ENCODE measurements at places on chromosomes 7 and 10.

GRCh38 chr7:44292876-44293560 is 32.4 kb downstream of the CAMK2B start:
- DNase-seq = no peak

DNA sequence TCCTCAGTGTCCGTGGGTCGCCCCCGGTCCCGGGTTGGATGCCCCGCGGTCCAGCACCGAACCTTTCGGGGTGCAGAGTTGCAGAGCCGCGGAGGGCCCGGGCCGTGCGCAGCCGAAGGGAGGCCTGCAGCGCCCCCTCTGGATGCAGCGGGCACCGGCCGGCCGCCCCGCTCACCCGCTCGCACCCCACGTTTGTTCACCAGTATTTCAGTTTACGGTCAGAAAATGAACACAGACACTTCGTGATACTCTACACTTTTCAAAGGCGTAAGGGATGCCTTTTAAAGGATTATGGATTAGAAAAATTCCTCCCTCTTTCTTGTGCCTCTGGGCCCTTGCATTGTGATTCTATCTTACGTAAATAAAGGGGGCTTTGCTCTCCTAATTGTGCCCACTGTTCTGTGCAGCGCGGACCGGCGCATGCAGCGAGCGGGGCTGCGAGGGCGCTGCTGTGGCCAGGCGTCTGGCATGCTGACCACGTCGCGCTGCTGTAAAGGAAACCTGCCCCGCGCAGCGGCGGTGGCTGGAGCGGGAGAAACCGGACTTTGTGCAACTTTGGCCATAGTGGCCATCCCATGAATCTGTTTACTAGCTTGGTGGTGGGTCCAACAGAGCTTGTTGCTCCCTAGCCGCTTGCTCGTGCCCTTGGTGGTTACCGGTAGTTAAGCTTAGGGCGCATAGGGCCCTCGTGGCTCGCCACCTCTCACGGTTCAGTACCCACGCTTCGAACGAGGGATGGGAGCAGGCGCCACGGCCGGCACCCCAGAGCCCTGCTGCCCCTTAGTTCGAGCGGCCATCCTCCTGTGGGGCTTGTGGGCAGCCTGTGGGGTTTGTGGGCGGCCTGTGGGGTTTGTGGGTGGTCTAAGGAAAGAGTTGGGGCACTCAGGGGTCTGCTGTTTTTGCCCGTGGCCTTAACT is 739 bp upstream of the MEST start:
- no peak for DNase-seq

GRCh38 chr7:73706126-73707044 is 13.1 kb downstream of the STX1A start:
- DNase-seq = no peak

GRCh38 chr10:78079411-78079810 is 45.7 kb downstream of the RPS24 start:
- no peak for DNase-seq

DNA sequence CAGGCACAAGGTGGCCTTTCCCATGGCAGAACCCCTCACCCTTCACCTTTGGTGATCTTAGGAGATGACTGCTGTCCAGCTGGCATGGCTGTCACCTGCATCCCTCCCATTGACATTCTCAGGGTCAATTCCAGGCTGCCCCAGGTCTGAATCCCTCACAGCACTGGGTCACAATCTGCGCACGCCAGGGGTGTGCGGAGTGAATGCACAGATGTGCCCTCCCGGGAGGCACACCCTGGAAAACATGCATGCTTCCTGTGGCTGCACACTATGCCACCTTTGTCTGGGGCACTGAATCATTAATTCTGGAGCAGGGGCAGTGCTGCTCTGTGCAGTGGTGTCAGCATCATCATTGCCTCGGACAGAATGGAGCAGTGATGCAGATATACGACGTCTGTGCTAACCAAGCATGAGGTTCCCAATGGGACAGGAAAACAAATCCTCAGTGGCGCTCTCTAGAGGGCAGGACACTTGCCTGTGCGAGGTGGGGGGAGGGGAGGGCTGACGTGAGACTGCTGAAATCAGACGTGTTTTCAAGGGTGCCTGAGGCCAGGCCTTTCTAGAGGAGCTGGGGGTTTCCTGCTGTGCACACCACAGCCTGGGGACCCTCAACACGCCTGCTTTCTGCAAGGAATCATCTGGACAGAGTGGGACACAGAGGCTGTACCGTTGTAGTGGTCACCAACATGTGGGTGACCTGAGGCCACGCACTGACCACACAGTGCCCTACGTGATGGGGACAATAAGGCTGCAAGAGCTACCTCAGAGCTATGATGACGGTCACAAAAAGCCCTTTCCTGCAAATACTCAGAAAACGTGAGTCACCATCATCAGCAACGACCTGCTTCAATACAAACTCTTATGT is 77.9 kb downstream of the HIPK2 start:
- peak; percentile 66 for DNase-seq

GRCh38 chr7:2122651-2123050 is 110.1 kb downstream of the MAD1L1 start:
- DNase-seq = no peak

GRCh38 chr10:43220657-43221418 is 46.0 kb downstream of the RASGEF1A start:
- no peak for DNase-seq

GRCh38 chr7:94368371-94368791 is 26.3 kb upstream of the COL1A2 start:
- no peak for DNase-seq

Measured in mesendoderm (in vitro differentiated cells).